ENCODE measurements at places on chromosomes 4 and X.

DNA sequence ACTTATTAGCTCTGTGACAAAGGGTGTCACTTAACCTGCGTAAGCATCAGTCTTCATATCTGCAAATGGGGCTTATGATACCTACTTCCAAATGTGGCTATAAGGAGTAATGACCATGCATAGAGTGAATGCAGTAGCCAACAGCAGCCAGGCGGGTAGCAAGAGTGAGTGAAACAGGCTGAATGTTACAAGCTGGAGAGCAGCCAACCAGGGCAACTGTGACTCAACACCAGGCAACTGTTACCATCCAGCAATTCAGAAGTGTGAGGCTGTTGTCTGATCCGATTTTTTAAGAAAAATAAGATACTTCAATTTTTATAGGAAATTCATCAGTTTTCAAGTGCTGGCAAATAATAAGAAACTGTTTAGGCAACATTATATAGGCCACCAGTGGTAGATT, 270.2 kb upstream of the TAPT1 start:
- DNase-seq, result no peak

- DNase-seq, result no peak
Measured at GRCh38 chr4:116829187-116829586, 256.2 kb downstream of the TRAM1L1 start.

GRCh38 chr4:140904904-140905303, 148.7 kb upstream of the TBC1D9 start:
- no peak for DNase-seq

DNA sequence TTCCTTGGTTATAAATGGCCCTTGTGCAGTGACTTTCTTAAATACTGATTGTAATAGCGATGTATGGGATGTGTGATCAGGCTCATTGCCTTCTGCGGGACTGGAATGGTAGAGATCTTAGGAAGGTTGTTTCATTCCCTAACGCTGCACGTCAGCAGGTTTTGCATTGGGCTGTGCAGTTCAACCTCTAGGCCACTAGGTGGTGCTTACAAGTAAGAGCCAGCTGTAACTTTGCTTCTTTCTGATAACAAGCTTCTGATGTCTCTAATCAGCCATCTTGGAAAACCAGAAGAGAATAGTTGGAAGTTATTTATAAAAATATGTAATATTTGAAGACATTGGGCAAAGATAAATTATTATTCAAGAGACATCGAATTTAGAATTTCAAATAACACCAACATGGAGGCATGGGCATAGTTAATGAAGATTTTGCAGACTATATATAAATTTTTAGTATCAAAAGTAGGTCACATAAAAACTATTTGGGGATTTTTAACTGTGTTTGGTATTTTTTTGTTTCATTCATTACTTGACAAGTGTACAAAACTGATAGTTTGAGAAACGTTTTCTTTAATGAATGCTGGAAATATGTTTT, 339.7 kb upstream of the PCDH7 start:
- peak; percentile 1 for DNase-seq

DNA sequence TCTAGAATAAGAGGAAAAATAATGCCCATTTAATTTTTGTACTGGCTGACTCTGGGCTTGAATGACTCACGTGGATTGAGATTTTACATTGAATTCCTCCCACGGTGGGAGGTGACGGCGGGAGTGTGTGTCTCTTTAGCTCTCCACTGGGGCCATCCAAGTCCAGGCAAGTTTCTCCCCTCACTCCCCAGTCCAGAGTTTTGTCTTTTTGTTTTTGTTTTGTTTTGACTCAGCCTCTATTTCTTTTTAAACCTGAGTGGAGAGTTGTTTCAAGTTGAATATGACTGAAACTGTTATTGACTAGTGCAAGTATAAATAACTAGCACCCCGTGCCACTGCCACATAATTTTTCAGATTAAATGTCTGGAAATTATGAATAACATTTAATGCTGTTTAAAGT, 13.6 kb downstream of the CHST7 start:
- DNase-seq, result no peak

DNA sequence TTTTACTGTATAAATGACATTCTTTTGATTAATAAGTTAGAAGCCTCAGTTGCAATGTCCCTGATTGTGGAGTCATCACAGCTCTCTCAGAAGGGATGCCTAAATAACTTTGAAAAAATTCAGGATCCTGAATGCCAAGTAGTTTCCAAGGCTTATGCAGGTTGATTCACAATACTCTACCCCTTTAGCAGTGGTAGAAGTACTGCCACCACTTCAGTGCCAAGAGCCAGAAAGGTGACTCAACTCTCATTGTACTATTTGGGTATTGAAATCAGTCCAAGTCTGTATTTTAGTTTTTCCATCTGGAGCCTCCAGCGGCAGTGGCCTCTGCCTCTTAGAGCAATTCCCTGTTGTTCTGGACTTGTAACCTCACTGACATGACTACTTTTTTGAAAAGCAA, 320.1 kb upstream of the NDST4 start:
- DNase-seq, result no peak

- no peak for DNase-seq
Measured at GRCh38 chr4:8515316-8516060, 64.7 kb upstream of the GPR78 start.

DNA sequence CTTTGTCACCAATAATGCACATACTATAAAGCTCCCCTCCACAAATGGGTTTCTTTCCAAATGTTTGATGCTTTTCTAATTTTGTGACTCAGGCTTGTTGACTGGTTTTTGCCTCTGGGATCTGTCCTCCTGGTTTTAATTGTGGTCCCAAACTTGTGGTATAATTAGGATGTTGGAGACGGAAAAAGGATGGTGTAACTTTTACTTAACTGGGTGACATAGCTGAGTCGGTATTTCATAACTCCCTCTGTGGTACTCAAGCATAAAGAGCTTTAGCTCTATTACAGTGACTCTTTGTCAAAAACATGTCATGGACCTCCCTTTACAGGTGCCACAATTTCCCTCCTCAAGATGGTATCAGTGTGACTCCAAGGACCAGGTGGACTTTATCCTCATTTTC, 119.7 kb upstream of the RBPJ start:
- no peak for DNase-seq

- no peak for DNase-seq
Measured at GRCh38 chr4:186651624-186652023, 72.0 kb downstream of the FAT1 start.

GRCh38 chr4:95949136-95949765, 109.4 kb downstream of the PDHA2 start:
- no peak for DNase-seq

DNA sequence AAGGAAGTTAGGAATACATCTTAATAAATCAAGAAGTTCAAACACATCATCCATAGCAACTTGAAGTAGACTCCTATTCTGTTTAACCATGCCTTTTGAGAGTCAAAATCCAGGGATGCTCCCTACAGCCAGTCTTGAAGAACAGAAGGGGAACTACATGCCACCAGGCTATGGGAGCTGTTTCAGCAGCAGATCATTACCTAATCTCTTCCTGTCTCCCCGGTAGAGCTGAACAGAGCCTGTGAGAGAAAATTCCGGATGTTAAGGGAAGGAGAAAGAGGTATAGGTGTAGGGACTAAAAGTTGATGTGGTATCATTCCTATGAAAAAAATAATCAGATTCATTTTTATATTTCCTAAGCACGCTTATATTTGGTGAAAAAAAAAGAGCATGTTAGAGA, 352.2 kb downstream of the SPRY1 start:
- no peak for DNase-seq

DNA sequence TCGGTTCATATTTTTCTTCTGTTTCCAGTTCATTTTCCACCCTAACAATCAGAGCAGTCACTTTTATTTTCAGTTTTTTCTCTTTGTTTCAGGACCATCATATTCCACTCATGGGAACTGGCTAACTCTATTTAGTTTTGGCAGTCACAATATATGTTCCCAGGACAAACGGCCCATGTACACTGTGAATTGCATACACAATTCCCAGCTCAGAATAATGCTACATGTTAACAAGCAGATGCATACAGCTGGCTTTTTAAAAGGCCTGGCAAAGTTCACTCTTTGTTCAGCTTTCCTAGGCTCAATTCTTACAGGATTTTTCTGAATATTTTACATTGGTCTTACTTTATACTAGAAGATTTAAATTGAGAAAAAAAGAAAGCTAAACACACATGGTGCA, 224.9 kb downstream of the ANKRD50 start:
- no peak for DNase-seq

DNA sequence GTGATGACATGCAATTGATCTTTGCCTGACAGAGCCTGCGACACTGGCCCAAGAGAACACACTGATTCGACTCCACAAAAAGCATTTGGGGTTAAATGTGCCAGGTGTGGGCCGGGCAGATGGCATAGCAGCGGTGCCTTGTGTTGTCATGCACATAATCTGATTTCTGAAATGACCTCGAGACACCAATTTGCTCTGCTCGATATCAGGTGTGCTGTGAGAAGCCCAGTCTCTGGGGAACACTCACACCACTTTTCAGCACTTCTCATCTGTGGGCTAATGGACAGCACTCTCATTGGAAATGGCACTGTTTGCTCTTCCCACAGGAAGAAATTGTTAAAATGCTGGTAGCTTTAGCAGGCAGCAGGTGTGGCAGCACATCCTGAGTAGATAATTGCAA, 738.3 kb upstream of the TENM3 start:
- DNase-seq, result no peak

- no peak for DNase-seq
Measured at GRCh38 chr4:169025184-169025583, 15.1 kb upstream of the CBR4 start.

DNA sequence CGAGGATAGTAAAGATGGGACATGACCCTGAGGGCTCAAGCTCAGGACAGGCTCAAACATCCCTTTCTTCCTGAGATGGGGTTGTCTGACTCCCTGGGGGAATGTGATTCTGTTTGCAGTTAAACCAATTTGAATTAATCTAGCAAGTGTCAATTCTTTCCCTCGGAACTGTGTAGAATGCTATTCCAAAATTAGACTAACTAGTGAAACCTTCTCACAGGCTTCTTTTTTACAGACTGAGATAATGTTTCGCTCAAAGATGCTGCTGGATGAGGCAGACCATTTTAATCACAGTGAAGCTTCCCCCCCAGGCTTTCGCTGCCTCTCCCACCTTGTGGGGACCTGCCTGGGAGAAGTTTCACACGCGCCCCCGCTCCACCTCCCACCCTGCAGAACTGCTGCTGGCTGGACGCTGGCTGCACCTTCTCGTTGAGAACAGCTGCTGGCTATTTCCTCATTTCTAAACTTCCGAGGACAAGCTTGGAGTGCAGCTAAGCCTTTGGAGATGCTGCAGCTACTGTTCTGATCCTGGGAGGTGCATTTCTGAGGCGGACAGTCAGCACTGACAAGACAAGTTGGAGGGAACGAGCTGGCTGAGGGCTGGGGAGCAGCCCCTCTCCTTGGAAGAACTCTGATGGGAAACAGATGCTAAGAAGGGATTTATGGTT, 297.8 kb downstream of the RAPGEF2 start:
- no peak for DNase-seq

Measured in naive B cell (primary cell).